Activated CD8-positive, alpha-beta T cell treated with anti-CD3 and anti-CD28 coated beads, Interleukin-2, amount 10 ng/mL, durations not matched to agents 7 days and 5 days (primary cell): ENCODE measurements at places on chromosomes 11 and 22. TPM values are rescaled to one million over a fixed set of nuclear protein-coding genes. Genes with fewer than 3 reads are reported as not detected.

GRCh38 chr11:58513747-58514367, 6.0 kb upstream of the OR5B21 start:
- DNase-seq = peak; percentile 33

GRCh38 chr11:110493346-110493745, 63.6 kb downstream of the FDX1 start:
- DNase-seq = no peak

GRCh38 chr22:21044931-21045584, 688 bp upstream of the LRRC74B start:
- DNase-seq = no peak

DNA sequence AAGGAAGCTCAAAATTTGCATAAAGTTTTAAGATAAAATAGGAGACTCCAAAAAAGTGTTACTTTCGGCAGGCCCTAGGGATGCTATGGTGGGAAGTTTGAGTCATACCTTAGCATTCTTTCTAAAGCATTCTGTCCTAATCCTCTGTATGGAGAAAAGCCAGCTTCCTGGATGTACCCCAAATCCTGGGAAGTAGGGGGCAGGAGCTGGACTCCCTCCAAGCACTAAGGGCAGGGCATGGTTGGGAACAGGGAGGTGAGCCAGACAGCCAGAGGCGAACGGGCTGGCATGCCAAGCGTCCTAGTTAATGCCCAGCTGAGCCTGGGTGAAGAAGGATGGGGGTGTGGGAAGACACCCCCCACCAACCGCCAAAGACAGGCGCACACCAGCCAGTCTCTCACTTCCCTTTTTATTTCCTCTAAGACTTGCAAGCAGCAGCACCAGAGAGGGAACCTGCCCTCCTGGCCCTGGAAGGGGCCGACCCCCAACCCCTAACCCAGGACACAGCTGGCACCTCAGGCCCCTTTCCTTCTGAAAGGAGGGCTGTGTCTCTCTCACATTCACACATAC, 23.9 kb downstream of the RTN4RL2 start:
- no peak for DNase-seq

SLC25A18 gene
- total RNA-seq = not detected
